ENCODE measurements at places on chromosomes 16 and 17.

DNA sequence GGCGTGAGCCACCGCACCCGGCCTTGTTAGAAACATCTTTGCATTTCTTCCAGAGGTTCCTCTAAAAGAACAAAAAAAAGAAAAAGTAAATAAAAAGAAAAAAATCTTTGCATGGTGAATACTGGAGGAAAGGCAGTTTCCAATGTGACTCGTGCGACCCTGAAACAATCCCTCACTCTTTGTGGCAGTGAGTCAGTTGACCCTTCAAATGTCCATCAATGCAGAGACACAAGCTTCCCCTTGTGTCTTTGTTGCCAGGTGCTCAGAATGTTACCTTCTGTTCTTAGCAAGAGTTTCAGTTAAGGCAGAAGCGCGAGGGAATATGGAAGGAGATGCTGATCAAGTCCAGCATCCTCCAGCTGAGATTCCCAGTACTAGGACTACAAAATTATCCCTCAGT, 16.4 kb downstream of the CACNG4 start:
- no peak for ATAC-seq

DNA sequence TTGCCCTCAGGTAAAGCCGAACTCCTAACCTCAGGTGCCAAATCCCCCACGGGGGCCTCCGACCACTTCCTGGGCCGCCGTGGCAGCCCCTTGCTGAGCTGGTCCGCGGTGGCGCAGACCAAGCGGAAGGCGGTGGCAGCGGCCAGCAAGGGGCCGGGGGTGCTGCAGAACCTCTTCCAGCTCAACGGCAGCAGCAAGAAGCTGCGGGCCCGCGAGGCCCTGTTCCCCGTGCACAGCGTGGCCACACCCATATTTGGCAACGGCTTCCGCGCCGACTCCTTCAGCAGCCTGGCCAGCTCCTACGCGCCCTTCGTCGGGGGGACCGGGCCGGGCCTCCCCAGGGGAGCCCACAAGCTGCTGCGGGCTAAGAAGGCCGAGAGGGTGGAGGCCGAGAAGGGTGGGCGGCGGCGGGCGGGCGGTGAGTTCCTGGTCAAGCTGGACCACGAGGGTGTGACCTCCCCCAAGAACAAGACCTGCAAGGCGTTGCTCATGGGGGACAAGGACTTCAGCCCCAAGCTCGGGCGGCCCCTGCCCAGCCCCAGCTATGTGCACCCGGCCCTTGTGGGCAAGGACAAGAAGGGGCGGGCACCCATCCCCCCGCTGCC, 51.6 kb downstream of the ACTG1 start:
- ATAC-seq: no peak

DNA sequence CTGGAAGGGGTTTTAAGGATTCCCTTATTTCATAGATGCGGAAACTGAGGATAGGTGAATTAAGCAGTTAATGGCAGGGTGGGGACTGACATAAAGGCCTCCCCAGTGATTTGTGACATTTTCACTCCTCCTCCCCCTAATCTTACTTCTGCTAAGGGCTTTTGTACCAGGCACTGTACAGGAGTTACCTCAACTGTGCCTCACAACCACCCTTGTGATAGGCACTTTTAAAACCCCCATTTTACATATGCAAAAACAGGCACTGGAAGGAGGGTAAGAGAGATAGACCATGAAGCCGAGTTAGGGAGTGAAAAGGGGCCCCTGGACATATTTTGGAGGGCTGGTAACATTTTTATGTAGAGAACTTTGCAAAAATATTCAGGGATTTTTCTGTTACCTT, 862 bp upstream of the GDE1 start:
- no peak for ATAC-seq

DNA sequence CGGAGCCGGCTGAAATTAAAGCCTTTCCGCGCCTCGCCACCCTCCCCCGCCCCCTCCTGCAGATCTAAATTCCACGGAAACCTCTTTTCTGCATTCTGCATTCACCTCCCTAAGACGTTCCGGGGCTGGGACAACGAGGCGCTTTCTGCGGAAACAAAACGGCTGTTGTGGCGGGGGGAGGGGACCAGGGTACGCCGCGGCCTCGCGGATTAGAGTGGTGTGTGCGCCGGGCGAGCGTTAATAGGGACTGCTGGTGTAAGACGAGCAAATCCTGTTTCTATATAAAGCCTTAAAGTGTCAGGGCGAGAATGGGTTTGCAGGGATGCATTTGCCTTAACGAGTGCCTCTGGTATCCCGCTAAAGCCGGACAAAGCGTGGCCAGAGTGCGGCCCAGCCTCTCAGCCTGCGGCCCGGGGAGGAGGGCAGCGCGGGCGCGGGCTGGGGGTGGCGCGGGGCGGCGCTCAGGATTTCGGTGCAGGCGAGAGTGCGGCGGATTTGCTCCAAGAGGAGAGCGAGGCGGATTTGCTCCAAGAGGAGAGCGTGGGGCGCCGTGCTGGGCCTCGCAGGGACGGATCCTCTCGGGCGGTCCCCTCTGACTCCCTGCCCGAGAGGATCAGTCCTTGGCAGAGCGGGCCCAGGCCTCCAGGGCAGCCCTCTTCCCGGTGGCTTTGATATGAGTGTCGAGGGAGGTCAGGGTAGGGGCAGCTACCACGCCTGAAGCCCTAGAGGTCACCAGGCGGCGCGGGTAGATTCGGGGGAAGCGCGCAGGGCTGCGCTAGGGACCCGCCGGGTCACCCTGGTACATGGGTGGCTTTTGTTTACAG, 5.1 kb downstream of the BAHCC1 start:
- ATAC-seq: no peak

DNA sequence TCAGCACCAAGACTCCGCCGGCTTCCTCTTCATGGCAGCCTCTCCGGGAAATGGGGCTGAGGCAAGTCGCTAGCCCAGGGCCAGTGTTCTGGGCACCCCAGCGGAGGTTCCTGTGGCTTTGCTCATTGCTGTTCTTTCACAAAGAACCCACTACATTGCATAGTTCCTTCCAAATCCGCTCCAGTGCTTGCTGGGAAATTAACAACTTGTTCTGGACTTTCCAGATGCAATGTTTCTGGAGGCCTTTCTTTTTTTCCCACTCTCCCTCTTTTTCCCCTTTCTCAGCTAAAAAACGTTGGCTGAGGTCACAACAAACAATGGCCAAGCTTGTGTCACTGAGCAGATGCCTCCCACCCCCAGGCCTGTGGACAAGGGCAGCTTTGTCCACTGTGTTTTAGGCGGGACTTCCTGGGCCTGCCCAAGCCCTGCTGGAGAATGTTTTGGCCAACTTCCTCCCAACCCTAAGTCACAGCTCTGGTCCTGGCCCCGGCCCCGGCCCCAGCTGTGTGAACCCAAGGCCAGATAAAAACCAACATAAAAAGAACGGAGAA, 131.5 kb upstream of the RCVRN start:
- no peak for ATAC-seq

DNA sequence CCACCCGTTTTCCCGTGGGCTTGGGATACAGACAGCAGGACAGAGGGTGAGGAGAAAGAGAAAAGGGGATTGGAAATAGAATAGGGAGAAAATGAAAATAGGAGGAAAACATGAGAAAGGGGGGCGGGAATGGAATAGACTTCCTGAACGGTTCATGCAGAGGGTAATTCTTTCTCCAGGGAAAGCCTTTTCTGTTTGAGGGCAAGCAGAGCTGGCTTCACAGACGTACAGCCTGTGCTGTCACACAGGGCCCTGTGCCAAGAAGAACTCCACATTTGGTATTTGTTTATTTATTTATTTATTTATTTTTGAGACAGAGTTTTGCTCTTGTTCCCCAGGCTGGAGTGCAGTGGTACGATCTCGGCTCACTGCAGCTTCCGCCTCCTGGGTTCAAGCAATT, 12.0 kb downstream of the MILR1 start:
- ATAC-seq: no peak

GRCh38 chr17:47188271-47188875, 722 bp downstream of the CDC27 start:
- no peak for ATAC-seq

DNA sequence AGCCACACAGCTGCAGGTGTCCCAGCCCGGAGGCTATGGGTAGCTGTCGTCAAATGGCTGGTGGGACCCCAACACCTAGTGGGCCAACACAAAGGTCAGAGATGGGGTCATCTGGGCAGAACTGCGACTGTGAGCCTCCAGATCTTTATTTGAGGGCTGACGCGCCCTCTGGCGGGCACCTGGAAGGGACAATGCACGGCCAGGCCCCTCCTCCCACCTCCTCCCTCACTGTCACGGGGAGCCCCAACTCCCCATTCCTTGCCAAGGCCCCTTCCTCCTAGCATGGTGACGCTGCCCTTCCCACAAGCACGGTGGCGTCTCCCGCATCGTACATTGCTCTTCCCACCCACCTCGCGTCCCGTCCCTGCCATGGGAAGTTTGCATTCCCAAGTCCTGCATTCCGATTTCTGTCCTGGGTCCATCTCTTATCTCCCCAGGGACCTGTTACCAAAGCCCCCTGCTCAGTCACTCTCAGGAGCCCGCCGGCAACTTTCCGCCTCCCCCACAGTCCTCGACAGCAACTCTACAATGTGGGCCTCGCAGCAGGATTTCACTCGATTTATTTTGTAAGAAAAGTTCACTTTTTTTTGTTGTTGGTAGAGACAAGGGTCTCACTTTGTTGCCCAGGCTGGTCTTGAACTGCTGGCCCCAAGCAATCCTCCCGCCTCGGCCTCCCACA, 1.0 kb downstream of the TLE7 start:
- ATAC-seq: no peak

GRCh38 chr17:68453991-68454665, 3.2 kb downstream of the WIPI1 start:
- ATAC-seq: no peak

DNA sequence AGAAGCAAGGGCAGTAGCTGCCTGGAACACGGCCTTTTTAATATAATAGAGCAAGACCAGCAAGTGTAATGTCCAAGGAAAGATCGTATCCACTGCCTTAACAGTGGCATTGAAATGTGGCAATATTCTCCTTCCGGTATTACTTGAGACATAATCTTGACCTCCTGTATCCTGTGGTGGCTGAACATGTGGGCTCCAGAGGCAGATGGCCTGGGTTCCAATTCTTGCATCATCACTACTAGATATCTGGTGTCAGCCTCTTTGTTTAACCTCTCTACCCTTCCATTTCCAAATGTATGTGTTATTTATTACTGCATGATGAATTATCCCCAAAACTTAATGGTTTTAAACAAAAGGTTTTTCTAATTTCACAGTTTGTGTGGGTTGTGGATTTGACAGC, 3.5 kb upstream of the CDYL2 start:
- ATAC-seq: no peak

GRCh38 chr17:36890398-36891168, 46.7 kb upstream of the LHX1 start:
- no peak for ATAC-seq

DNA sequence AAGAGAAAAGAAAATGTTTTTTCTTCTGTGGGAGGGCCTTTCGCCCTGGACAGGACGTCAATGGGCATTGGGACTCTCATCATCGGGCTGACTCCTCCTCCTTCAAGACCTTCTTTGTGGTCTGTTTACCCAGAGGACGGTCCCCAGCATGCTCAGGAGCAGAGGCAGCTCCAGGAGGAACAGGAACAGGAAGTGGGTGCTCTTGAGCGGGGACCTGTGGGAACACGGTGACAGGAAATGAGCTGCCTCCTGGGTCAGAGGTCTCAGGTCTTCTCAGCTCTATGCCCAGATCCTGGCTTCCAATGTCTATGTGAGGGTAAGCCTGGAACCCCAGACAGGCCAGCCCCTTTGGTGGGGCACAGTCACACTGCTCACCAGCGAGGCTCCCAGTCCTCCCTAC, 12.2 kb downstream of the CD300LD start:
- no peak for ATAC-seq

- ATAC-seq: no peak
These were observed 85.9 kb upstream of the FOXF1 start for GRCh38 chr16:86424398-86424797.

DNA sequence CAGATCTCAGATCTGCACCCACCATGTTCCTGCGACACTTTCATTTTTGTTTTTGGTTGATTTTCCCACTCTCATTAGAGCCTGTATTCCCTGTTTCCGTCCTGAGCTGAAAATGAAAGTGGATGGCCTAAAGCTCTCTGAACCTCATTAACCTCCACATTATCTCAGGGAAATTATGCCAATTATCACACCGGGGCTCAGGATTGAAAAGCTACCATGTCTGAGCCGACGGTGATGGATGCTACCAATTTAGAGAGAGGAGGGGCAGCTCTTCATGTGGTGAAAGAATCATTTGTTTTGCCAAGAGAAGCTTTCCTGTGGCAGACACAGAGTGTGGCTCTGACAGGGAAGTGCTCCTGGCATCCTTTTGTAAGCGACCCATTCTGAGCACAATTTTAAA, 410.4 kb upstream of the CDH11 start:
- ATAC-seq: no peak

DNA sequence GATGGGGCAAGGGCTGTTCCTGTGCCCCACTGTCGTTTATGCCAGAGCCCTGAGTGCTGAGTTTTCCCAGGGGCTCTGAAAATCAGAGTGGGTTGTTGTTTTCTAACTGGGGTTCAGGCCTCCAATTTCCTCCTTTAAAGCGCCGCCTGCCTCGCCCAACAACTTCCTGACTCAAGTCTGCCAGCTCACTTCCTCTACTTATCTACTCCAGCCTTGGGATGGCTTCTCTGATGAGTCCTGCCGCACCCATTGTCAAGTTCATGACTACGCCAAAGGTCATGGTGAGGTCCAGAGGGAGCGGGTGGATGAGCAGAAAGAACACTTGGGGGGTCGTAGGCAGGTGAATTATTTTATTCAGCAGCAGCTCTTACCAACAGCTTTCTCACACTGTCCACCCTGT, 104.7 kb downstream of the UTP18 start:
- no peak for ATAC-seq

DNA sequence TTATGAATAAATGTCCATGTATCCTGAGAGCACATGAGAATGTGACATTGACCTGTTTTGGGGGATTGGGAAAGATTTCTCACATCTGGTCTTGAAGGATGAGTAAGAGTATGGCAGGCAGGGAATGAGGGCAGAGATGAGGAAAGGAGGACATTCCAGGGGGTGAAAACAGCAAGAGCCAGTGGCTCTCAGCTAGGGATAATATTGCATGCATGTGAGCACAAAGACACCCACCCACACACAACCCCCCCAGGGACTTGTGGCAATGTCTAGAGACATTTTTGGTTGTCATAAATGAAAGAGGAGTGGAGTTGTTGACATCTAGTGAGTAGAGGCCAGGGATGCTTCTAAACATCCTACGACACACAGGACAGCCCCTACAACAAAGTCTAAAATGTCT, 6.0 kb downstream of the MYO1D start:
- ATAC-seq: no peak

- ATAC-seq: no peak
These were observed 12.6 kb downstream of the C1QTNF1 start for GRCh38 chr17:79036596-79036995.

GRCh38 chr16:87948119-87948545, 3.1 kb upstream of the BANP start:
- no peak for ATAC-seq

DNA sequence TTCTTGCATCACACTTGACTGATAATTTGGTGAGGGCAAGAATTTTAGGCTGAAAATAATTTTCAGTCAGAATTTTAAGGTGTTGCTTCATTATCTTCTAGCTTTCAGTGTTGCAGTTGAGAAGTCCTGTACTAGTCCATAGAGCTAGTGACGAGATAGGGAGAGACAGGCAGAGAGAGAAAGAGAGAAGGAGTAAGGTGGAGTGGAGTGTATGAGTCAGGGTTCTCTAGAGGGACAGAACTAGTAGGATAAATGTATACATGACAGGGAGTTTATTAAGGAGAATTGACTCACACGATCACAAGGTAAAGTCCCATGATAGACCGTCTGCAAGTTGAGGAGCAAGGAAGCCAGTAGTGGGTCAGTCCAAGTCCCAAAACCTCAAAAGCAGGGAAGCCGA, 127.2 kb downstream of the UTP18 start:
- ATAC-seq: no peak

GRCh38 chr17:69444023-69444422, 29.5 kb downstream of the MAP2K6 start:
- peak; percentile 54 for ATAC-seq

- ATAC-seq: no peak
These were observed 12.2 kb upstream of the BEAN1 start for GRCh38 chr16:66414891-66415290.

All from activated T-helper 17 cell treated with anti-CD3 and anti-CD28 coated beads, Interleukin-2, amount 50 U/mL, for 72 hours (primary cell).